Choroid plexus epithelial cell (primary cell): ENCODE measurements at places on chromosomes 5 and 9.

GRCh38 chr9:109017493-109017892 lies 4.2 kb upstream of the CTNNAL1 start:
- DNase-seq: no peak

DNA sequence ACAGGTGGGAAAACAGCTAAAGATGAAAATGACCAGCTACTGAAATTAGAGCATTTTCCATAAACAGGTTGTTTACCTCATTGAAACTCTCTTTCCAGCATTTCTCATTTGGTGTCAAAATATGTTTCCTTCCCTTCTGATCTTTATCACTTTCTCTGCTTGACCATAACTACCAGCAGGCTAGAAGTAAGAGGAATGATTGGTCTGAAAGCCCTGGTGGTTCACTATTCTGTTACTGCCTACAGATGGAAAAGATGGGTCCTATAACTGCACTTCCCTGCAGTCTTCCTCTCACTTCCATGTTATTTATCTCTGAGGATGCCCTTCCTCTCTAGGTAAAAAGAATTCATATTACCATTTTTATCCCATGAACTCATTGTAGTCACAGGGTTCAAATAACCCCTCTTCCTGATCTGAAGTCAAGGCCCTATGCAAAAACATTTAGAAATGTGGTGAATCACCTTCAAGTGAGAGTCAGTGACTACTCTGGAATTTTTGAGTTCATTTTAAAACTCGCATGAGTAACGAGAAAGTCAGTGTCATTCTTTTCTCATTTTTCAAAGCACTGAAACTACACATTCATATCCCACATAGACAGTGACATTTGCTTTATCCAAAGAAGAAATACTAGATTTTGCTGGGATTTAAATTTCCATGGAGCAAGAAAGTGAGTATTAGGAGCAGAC lies 51.7 kb downstream of the ZNF474 start:
- peak; percentile 92 for DNase-seq

- no peak for DNase-seq
Measured at GRCh38 chr5:147179562-147180147, 55.2 kb upstream of the STK32A start.

GRCh38 chr5:59421986-59422941 lies 471.3 kb downstream of the PDE4D start:
- peak; percentile 42 for DNase-seq

- peak; percentile 58 for DNase-seq
Measured at GRCh38 chr9:35490910-35491465, 1.1 kb downstream of the RUSC2 start.

DNA sequence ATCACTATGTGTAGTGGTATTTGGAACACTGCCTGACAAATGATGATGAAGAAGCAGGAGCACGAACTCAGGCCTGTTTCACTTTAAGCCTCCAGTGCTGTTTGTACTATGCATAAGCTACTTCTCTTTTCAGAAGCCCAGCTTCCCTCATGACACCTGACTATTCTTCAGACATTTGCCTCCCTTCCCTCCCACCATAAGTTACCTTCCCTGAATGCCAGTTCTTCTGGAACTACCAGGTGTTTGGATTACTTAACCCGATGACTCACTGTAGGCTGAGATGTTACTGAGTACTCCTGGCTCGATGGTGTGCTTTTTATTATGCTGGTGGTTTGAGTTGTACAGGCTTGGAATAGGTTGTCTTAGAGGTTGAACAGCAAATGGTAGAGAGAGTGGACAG lies 180.0 kb downstream of the SPATA31D1 start:
- peak; percentile 35 for DNase-seq

- no peak for DNase-seq
Measured at GRCh38 chr9:93204470-93205043, 20.6 kb downstream of the WNK2 start.

DNA sequence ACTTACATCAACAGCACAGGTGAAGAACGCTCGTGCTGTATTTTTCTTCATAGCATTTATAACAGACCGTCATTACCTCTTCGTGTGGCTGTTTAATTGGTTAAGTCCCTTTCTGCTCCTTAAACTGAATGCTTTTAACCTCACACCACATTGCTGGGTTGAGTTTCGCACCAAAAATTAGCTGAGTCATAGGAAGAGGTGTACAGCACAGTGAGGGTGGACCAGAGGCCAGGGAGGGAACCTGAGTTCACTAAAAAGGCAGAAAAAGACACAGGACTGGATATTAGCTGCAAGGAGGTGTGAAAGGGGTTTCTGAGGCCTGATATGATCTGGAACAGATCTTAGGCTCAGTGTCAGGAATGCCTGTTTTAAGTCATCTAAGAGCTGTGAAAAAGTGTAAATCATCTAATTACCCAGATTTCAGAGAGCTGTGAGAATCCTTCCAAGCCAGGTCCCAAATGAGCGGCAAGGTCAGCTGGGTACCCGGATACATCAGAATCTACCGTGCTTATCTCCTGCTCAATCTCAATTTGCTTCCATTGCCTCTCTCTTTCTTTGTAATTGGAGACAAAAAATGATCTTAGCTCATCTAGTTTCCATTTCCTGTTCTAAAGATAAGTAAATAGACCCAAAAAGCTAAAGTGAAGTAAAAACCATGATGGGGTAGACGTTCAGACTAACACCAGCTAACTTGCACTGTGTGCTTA lies 7.1 kb upstream of the CFAP90 start:
- peak; percentile 26 for DNase-seq

GRCh38 chr5:173864126-173865050 lies 23.8 kb upstream of the CPEB4 start:
- no peak for DNase-seq

DNA sequence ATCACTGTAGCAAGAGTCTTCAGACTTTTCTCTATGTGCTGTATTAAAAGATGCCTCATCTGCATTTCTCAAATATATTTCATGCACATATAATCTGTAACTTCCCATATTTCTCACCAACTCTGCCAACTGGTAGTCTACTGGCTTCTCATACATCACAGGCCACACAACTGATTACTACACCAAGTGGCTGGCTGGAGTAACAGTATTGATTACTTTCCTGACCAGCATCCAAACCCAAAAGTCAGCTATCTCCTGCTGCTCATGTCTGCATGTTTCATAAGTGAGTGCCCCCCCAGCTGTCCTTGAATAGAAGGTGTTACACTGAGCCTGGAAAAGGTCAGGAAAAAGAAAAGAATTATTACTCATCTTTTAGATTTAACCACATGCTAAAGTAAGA lies 17.4 kb downstream of the ERCC8 start:
- no peak for DNase-seq

DNA sequence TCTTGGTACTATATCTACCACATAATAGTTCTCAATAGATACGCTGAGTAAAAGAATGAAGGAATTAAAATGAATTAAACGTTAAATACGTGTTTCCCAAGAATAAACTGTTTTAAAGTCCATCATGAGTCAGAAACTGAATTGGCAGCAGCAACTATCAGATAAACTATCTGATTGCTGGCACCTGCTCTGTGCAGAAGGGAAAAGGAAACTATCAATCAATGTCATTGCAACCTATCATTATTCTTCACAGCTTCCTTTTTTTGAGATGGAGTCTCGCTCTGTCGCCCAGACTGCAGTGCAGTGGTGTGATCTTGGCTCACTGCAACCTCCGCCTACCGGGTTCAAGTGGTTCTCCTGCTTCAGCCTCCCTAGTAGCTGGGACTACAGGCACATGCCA lies 8.8 kb upstream of the WDR36 start:
- DNase-seq: no peak

DNA sequence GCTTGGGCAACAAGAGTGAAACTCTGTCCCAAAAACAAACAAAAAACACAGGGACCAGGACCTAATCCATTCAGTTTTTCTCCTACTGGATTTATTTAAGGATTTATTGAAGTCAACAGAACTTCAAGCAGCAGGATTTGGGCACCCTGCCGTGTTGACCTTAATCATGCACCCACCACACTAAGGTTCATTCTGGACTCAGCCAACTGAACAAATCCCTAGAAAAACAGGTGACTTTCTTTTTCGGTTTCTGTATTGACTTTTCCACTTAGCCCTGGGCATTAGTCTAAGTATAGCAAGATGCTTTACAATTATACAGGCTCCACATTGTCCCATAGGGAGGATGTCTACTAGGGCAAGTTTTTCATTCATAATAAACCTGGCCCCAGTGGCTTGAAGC lies 30.0 kb downstream of the ZNF131 start:
- DNase-seq: no peak

DNA sequence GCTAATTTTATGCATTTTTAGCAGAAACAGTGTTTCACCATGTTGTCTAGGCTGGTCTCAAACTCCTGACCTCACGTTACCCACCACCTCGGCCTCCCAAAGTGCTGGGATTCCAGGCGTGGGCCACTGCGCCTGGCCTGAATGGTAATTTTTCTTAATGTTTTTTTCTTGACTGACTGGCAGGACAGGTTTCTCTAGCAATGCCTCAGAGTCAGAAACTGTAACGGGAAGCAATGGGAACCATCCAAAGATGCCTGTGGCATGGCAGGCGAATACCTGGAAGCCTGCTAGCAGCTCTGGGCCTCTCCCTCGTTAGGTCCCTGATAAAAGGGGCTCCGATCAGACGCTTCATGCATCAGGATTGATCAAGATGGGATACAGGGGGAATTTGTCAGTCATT lies 639.2 kb downstream of the NR2F1-AS1 start:
- DNase-seq: no peak

DNA sequence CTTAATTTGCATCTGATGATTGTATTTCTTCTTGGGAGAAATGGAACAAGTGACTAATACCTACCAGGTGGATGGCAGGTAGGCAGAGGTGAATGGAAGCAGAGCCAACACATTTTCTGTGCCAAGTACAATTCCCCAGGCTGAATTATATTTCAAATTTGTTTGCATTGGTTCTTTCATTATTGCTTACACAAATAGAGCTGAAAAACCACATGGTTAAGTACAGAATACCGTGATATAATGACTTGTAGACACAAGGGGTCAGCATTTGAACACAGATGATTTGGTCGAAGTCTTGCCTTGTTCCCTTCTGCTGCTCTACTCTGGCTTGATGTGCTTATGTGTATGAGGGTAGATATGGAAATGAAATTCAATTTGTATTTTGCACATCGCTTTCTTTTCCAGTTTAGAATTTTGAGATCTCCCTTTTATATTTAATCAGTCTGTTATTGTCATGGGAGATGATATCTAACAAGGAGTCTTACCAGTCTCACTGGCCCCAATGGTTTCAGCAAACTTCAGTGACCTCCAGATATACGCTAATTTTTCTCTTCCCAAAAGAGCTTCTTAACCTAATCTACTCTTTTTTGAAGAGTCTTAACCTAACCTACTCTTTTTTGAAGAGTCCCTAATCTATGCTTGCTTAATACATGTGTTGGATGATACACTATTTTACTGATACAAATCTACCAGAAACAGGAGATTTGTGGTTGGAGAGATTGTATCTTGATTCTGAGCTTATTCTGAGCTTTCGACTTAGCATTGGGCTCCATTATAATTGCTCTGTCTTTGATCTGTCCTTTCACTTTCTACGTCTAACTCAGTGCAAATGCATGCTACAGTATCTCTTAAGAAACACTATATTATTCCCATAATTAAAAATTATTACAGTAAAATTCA lies 88.1 kb downstream of the PCSK1 start:
- peak; percentile 94 for DNase-seq

DNA sequence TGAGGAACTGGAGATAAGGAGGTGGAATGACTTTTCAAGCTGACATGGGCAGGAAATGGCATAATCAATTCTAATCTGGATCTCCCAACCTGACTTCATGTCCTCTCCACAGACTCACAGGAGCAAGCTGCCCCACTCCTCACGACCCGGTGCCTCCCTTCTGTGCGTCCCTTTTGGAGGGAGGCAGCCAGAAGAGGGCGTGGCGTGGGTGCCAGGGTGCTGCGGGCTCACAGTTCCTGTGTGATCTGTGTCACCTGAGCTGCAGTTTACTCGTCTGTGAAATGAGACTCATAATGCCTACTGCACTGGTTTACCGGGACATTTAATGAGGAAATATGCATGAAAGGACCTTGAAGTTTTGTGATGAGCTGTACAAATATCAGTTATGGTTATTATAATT lies 207.4 kb downstream of the DAB2IP start:
- no peak for DNase-seq

GRCh38 chr9:37540634-37541033 lies 35.5 kb downstream of the FBXO10 start:
- no peak for DNase-seq

- no peak for DNase-seq
Measured at GRCh38 chr5:18526792-18527405, 892.6 kb downstream of the TAF11L14 start.

DNA sequence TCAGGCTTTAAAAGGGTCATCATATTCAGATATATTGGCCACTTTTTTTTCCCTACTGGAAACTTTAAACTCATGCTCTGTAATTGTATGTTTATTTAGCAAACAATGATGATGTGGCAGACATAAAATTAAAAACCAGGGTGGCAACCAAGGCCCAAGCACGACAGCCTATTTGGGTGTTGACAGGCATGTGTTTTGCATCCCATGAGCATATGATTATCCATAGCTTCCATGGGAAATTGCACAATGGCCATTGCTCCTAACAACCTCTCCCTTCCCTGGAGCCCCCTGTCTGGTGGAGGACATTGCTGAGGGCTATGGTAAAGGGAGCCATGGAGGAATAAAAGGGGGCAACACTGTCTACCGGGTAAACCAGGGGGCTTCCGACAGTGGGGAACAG lies 134.7 kb downstream of the GAS1 start:
- no peak for DNase-seq

GRCh38 chr9:76445976-76446375 lies 13.0 kb upstream of the GCNT1 start:
- DNase-seq: no peak

- no peak for DNase-seq
Measured at GRCh38 chr5:160792281-160792680, 59.7 kb downstream of the ATP10B start.

GRCh38 chr5:178546675-178547033 lies 43.5 kb downstream of the COL23A1 start:
- no peak for DNase-seq

DNA sequence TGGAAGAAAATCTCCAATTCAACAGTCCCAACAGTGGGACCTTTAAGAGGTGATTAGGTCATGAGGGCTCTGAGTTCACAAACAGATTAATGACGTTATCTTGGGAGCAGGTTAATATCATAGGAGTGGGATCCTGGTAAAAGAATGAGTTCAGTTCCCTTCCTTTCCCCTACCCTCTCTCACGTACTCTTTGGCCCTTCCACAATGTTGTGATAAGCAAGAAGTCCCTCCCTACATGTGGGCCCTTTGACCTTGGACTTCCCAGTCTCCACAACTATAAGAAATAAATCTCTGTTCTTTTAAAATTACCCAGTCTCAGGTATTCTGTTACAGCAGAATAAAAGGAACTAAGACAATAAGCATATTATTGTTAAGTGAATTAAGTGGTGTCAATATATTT lies 37.8 kb downstream of the SLC38A9 start:
- no peak for DNase-seq

DNA sequence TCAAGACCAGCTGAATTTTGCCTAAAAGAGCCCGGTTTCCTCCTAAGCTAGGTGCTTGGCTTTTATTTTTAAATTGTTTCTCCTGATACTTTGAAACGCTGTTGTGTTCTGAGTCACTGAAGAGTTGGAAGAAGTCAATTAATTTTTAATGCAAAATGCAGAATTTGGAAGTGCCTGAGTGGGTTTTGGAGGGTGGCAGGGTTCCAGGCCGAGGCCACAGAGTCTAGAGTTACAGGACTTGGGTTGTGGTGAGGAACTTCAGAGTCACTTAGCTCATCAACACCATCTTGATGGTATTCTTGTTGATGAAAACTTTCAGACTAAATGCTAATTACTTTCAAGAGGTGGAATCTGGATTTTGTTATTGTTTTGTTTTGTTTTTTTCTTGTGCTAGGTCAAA lies 130.6 kb downstream of the PDZD2 start:
- no peak for DNase-seq
